Effector CD4-positive, alpha-beta T cell (primary cell): ENCODE measurements at places on chromosomes 1 and 21.

- DNase-seq, result no peak
Measured at GRCh38 chr21:43808832-43809251, 19.5 kb downstream of the RRP1 start.

- no peak for DNase-seq
Measured at GRCh38 chr21:17422931-17423330, 89.9 kb upstream of the CXADR start.

DNA sequence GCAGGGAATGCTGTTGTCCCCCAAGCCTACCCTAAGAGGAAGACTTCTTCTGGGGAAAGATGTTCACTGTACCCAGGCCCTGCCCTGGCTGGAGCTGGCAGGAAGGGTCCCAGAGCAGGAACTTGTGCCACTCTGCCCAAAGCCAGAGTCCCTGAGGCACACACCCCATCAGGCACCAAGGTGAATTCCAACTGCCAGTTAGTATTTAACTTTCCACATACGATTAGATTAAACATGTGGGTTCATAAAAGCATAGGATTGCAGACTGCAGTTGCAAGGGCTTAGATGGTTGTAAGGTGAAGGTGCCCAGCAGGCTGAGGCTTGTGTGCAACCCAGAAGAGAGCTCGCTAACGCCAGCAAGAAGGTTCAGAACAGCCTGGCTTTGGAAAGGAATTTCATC lies at the start of gene KCNE2:
Gene KCNE2, plus strand, starts transcription at position 274 of the 400 bp plus-strand sequence. CDS start 6,473 bp downstream, outside the sequence.
- no peak for DNase-seq

DNA sequence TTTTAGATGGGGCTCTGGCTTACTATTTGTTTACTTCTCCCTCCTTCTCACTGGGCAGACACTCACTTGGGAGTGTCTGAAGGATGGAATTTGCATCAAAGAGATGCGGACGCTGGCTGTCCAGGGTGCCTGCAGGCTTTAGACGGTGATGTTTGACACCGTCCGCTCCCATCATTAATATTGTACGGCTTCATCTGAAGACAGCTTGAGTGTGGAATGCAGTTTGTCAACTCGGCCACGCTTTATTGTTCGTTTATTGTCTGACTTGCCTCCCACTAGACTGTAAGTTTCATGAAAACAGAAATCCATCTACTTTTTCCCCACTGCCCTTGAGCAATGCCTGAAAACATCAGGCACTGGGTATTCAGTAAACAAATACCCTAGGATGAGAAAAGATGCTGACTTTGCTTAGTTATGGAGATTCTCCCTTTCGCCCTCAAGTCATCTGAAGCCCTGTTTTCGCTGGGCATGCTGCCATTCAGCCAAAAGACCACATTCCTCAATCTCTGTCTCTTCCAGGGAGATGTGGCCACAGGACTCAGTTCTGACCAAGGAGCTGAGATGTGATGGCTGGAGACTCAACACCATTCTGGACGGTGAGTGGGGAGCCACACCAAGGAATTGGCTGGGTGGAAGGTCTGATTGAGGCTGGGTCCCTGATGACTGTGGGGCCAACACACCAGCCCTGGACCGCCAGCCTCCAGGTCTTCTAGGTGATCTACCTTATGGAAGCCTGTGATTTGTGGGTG lies 87.6 kb downstream of the BCAR3 start:
- no peak for DNase-seq

- no peak for DNase-seq
Measured at GRCh38 chr1:12433323-12434053, 184.5 kb downstream of the DHRS3 start.

DNA sequence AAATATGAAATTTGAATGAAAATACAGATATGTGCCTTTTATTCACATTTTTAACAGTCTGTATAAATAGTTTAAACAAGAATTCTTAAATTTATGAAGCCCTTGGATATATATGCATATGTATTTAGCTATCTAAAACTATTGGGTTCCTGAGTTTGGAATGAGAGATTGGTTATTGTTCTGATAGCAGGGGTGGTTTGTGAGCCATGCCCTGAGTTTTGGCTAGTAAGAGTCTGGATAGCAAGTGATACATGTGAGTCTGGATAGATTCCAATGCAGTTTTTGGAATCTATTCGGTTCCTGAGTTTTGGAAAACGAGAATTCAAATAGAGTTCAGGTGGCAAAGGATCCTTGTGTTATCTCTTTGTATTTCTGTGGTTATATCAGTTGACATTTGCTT lies 2.8 kb downstream of the MAN1A2 start:
- no peak for DNase-seq

DNA sequence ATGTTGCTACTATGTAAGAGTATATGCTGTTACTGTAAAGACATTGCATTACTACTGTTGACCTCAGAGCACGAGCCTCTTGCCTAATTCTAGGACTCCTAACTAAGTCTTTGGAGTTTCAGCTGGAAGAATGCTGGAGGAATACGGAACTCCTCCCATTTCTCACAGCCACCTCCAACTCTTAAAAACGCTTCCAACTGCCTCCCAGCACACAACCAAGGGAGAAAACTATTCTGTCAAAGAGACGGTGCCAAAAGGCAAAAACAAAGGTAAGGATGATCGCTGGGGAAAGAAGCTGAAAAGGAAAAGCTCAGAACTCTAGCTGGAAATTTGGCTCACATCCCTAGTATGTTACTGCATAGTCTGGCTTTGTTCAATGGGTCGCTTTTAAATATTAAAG lies at the start of gene FMO2:
Gene FMO2, plus strand, starts transcription at position 210 of the 400 bp plus-strand sequence. CDS start 414 bp downstream, outside the sequence.
- no peak for DNase-seq

DNA sequence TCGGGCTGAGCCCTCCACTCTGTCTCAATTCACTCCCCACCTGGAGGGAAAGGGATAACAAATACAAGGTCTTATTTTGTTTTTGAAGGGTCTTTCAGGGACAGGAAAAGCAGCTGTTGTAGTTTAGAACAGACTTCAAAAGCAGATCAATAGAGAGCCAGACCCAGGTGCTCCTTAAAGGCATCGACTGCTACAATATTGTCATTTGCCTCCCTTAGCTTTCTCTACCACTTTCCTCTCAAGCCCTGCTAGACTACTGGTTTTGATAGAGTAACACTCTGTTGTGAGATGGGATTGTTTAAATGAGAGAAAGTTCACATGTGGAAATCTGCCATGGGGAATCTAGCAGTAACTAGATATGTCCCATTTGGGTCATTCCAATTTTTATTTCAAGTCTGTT lies 24.0 kb downstream of the RGS7 start:
- no peak for DNase-seq

- DNase-seq, result no peak
Measured at GRCh38 chr21:36100971-36101641, 31.3 kb downstream of the CBR1 start.

DNA sequence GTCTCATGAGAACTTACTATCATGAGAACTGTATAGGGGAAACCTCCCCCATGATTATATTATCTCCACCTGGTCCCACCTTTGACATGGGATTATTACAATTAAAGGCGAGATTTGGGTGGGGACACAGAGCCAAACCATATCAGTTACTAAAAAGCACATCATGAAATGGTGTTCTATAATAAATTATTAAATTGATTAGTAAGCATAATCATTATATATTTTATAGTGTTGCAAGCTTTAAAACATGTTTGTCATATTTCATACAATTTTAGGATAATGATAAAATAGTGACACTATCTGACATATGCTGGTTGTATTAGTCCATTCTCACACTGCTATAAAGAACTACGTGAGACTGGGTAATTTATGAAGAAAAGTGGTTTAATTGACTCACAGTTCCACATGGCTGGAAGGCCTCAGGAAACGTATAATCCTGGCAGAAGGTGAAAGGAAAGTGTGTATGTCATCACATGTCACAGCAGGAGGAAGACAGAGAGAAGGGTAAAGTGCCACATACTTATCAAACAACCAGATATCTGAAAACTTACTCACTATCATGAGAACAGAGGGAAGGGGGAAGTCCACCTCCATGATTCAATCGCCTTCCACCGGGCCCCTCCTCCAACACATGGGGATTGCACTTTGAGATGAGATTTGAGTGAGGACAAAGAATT lies 539.2 kb upstream of the OLFM3 start:
- no peak for DNase-seq

DNA sequence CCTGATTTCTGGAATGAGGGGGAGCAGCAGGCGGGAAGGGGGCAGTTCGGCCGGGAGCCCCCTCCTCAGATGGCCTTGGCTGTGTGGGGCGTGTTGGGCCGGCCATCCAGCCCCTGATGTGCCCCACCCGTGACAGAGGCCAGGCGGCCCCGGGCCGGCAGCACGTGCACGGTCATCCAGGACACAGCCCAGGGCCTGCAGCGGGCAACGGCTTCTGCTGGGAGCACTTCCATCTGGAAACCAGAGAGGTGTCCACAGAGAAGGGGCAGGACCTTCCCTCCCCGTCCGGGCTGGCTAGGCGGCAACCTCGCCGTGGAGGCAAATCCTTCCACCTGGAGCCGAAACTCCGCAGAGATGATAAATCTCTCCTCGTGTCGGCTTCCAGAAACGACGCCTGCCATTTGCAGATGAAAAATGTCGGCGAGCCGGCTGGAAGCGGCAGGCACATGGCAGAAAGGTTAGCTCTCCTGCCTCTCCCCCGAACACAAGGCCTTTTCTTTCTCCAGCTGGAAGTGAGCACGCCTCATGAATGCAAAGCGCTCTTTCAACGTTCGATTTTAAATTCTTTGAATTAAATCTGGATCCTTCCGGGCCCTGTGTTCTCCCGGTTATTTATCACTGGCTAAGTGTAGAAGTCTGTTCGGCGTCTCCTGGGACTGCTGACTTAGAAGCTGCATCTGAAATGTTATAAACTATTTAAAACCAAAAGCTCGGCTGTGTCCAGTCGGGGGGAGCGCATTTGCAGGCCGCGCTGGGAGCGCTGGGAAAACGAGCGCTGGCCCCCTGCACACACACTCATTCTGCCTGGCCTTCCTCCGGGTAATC lies 9.4 kb upstream of the ACTRT2 start:
- DNase-seq, result no peak

GRCh38 chr1:202154766-202155477 lies 5.5 kb downstream of the PTPN7 start:
- DNase-seq, result no peak

GRCh38 chr1:22500471-22500870 lies 48.8 kb downstream of the ZBTB40 start:
- no peak for DNase-seq

GRCh38 chr1:180168786-180169639 lies 14.3 kb downstream of the QSOX1 start:
- no peak for DNase-seq
